Keratinocyte (primary cell): ENCODE measurements at places on chromosomes 6 and 20.

- H3K4me1 ChIP-seq, result no peaks in the 10 kb centered on the region
- no peak overlapping the region for H3K4me3 ChIP-seq
- H3K36me3 ChIP-seq, result no peaks in the 10 kb centered on the region
Measured at GRCh38 chr6:153047386-153047785, 44.9 kb upstream of the MTRF1L start.

DNA sequence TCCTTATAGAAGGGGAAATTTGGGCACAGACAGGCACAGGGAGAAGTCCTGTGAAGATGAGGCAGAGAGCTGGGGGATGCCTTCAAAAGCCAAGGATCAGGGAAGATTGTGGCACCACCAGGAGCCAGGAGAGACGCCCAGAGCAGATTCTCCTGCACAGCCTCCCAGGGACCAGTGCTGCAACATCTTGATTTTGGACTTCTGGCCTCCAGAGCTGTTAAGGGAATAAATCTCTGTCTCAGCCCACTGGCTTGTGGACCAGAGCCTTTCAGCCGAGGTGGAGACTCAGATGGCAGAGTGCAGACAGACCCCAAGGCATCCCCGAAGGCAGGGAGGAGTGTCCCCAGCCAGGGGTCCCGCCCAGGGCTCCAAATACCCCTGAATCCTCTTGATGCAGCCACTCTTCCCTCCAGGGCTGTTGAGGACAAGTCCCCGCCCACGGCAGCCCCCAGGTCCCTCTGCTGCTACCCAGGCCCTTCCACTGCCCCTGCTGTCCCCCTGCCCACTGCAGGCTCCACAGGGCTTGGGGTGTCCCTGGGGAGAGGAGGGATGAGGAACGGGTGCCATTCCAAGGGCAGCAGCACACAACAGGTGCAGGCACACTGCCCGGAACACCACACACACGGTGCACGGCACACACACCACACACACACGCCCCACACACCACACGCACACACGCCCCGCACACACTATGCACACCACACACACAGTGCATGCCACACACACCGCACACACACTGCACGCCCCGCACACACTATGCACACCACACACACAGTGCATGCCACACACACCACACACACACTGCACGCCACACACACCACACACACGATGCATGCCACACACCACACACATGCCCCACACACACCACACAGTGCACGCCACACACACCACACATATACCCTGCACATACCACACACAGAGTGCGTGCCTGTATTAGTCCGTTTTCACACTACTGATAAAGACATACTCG is 311.4 kb downstream of the TAF4 start:
- no peak overlapping the region for H3K4me3 ChIP-seq
- H3K4me1 ChIP-seq, result peaks cover 12% of the 10 kb centered on the region
- no peak for DNase-seq
- H3K36me3 ChIP-seq, result no peaks in the 10 kb centered on the region
- H3K27ac ChIP-seq, result no peak overlapping the region
- no peaks in the 10 kb centered on the region for H3K27me3 ChIP-seq

GRCh38 chr20:10329387-10330005 is 104.5 kb downstream of the MKKS start:
- H3K36me3 ChIP-seq, result no peaks in the 10 kb centered on the region
- no peak overlapping the region for H3K27ac ChIP-seq
- DNase-seq, result no peak
- H3K4me1 ChIP-seq, result no peaks in the 10 kb centered on the region
- no peaks in the 10 kb centered on the region for H3K27me3 ChIP-seq

DNA sequence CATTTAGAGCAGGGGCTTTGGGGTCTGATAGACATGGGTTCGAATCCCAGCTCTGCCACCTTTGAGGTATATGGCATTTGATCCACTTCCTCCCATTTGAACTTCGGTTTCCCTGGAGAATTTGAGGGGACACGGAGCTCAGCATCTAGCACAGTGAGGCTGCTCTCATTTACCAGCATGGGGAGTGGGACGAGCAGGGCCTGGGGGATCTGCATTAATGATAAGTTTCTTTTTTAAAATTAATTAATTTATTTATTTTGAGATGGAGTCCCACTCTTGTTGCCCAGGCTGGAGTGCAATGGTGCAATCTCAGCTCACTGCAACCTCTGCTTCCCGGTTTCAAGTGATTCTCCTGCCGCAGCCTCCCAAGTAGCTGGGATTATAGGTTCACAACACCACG is 52.6 kb downstream of the VSTM2L start:
- no peaks in the 10 kb centered on the region for H3K4me1 ChIP-seq
- no peak overlapping the region for H3K27ac ChIP-seq
- no peak for DNase-seq

DNA sequence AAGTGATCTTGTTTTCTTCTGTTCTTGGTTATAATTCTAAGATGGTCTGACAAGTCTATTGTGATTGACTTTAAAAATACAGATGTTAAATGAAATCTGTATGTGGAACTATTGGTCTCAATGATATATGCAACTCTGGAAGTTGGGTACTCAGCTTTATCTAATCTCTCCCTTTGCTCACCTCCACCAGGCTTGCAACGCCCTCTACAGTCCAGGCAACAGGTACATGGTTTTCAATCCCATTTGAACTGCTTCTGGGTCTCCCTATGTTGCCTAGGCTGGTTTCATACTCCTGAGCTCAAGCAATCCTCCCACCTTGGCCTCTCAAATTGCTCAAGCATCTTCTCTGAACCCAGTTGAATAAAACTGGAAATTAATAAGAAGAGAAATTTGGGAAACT is 25.6 kb upstream of the HLA-DQB1 start:
- H3K27ac ChIP-seq, result no peak overlapping the region
- DNase-seq, result no peak
- H3K36me3 ChIP-seq, result no peaks in the 10 kb centered on the region
- no peak overlapping the region for H3K4me3 ChIP-seq
